ENCODE measurements at places on chromosomes 13 and 19.

- peak; percentile 56 for DNase-seq
These were observed 9.5 kb upstream of the LILRB4 start for GRCh38 chr19:54653181-54653809.

DNA sequence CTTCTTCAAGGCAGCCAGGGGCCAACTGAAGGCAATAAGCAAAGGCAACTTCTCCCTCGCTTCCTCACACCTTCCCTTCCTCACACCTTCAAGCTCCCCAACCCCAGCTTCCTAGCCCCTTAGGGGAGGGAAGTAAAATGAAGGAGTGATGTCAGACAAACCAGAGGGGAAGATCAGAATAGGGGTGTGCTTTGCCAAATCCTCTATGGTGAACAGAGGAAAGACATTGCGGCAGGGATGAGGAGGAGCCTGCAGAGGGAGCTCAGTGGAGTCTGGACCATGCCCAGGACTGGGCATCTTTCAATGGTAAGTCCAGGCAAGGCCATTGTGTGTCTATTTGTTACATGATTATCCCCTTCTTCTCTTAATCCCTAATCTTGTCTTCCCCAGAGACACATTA is 164.0 kb downstream of the TSHZ3 start:
- DNase-seq = no peak

- DNase-seq = peak; percentile 51
These were observed 38.4 kb upstream of the TCF3 start for GRCh38 chr19:1690699-1691307.

- no peak for DNase-seq
These were observed 2.0 kb upstream of the P2RY11 start for GRCh38 chr19:10109528-10109927.

GRCh38 chr19:28505134-28505533 is 707.8 kb downstream of the UQCRFS1 start:
- no peak for DNase-seq

DNA sequence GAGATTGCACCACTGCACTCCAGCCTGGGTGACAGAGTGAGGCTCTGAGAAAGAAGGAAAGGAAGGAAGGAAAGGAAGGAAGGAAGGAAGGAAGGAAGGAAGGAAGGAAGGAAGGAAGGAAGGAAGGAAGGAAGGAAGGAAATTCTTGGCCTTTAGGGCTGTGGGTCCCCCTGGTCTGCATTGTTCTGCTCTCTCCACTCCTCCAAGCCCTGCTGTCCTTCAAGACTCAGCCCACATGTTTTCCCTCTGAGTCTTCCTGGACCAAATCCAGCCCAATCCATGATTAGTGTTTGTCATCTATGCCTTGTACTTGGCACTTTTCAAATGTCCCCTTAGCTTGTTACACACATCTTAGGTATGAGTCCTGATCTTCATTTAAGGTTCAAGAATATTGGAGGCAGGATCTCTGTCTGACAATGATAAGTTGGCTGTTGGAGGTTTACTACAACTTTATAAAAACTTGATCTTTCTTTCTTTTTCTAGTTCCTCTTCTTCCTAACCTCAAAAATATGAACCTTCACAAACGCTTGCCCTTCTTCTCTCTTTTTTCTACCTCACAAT is 48.8 kb upstream of the INTS6 start:
- peak; percentile 65 for DNase-seq
